ENCODE measurements at places on chromosomes 7 and 10.

DNA sequence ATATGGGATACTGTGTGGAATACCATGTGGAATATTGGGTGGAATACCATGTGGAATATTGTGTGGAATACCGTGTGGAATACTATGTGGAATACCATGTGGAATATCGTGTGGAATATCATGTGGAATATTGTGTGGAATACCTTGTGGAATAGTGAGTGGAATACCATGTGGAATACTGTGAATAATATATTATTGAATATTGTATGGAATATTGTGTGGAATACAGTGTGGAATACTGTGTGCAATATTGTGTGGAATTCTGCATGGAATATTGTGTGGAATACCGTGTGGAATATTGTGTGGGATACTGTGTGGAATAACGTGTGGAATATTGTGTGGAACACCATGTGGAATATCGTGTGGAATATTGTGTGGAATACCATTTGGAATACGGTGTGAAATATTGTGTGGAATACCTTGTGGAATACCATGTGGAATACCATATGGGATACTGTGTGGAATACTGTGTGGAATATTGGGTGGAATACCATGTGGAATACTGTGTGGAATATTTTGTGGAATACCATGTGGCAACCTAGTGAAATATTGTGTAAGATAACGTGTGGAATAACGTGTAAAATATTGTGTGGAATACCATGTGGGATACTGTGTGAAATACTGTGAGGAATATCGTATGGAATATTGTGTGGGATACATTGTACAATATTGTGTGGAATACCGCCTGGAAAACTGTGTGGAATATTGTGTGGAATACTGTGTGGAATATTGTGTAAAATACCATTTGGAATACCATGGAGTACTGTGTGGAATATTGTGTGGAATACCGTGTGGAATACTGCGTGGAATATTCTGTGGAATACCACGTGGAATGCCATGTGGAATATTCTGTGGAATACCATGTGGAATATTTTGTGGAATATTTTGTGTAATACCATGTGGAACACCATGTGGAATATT lies 133.9 kb upstream of the CHST15 start:
- no peak for DNase-seq

- DNase-seq, result no peak
These were observed 36.5 kb downstream of the JMJD1C start for GRCh38 chr10:63429281-63429680.

DNA sequence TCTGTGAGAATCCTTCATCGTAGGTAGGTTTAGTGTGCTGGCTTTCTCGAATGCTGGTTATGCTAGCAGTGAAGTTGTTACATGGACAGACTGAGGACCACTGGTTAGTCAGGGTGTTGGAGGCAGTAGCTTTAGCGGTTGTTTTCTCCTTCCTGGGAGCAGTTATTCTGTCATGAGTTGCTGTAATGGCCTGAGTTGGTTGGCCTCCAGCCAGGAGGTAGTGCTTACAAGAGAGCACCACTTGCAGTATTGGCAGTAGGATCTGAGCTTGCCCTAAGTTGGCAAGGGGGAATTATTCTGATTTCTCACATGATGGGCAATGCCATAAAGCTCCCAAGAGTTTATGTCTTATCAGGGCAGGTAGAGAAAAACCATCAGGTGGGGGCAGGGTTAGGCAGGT lies 58.0 kb downstream of the IPMK start:
- DNase-seq, result no peak

DNA sequence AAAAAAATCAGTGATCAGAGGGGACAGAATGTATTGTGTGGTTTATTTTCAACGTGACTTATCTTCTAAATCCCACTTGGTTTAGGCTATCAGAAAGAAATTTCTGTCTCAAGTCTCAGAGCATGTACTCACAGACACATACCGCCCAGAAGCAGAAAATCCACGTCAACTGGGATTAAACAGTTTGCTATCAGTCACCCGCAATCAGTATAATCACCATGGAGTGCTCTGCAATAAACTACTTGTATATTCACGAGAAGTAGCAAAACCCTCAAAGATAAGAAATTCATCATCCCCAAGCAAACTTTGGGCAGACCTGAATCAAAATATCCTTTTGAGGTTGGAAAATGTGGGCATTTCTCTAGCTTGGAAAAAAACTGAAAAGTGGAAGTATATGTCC lies 259.1 kb downstream of the FGFR2 start:
- DNase-seq, result no peak
